Mesendoderm (in vitro differentiated cells): ENCODE measurements at places on chromosomes 7 and 10.

GRCh38 chr10:24706479-24707118 is 17.1 kb downstream of the ARHGAP21 start:
- no peak for DNase-seq

DNA sequence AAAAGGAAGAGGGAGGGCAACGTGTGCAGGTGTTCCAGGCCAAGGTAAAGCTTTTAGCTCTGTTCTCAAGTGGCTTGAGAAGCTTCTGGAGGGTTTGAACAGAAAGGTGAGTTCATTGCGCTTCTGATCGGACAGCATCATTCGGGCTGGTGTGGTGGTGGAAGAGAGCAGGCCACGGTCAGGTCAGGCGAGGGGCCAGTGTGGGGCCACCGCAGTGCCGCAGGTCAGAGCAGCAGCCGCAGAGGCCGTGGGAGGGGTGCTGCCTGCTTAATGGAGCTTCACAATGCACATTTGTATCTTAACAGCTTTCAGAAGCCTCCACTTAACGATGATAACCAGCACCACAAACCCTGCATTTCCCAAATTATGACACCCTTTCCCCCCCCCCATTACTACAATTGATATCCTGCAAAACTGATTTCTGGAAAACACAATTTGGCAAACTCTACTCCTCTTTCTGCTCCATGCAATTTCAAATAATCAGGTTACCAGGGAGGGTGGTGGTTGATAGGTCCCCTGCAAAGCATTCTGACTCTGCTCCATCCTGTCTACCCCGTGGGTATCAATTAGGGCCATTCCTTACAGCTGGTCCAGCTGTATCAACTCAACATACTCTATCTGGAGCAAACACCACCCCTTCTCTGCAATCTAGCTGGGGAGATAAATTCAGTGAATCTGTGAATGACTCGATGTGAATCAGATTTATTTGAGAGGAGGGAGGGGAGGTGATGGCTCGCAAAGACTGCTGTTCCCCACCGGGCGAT is 162.9 kb downstream of the ACTR3B start:
- DNase-seq, result no peak

DNA sequence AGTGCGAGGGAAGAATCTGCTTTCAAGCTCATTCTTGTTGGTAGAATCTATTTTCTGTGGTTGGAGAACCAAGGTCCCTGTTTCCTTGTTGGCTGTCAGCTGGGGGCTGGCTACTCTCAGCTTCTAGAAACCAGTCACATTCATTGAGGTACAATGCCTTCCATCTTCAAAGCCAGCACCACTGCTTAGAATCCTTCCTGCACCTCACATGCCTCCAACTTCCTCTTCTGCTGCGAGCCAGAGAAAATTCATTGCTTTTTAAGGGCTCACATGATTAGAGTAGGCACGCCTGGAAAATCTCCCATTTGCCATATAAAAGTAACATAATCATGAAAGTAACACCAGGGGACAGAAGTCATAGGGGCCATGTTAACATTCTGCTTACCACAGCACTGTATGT is 28.7 kb downstream of the TES start:
- no peak for DNase-seq

DNA sequence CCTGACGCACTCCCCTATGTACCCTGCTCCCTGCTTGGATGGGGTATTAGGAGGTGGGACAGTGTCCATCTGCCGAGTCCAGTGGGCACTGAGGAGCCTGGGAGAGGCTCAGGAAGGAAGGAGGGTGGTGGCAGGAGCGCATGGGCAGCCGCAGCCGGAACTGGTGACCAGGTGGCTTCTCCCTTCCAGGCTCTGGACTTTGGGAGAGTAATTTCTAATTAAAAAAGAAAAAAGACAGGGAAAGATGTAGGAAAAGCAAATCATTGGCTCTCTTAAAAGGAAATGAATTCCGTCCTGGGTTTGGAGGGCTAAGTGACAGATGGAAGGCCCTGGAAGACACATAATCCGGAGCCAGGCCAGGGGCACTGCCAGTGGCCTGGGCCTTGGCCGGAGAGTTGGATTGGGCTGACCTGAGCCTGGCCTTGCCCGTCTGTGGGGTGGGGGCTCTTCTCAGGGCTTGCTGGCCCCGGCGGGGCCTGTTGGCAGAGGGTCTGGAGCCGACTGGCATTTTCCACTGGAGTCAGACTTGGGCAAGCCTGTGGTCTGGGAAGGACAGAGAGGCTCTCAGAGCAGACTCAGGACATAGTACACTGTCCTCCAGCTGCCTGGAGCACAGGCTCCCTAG is 63.0 kb downstream of the NEURL1 start:
- DNase-seq, result no peak

DNA sequence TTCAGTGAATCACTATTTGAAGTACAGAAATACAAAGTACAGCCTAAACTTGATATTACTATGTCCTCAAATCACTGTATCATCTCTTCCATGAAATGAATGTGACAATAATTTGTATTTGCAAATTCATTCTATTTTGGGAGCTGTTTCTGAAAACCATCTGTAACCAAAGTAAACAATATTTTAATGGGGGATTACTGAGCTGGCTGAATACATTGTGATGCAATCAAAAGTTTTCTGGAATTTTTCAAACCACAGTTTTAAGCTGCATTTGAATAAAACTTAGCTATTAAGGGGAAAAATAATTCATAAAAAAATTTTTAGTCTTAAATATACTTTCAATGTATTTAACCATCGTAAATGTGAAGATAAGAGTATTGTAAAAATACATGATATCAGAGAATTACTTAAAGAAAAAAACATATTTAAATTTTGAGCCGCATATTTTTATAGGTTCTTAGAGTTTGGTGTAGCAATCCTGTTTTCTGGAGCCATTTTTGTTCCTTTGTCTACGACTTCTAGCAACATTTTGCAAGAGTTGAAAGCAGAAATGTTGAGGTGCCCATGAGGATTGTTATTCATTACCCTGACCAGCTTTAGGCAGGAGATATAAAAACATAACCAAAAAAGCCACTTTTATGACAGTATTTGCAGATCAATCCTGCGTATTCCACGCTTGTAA is 45.9 kb upstream of the AGMO start:
- DNase-seq, result no peak
